WERI-Rb-1 (cell line): ENCODE measurements at places on chromosomes 6 and 20.

- DNase-seq, result no peak
Measured at GRCh38 chr20:52076164-52076563, 115.4 kb downstream of the ZFP64 start.

- DNase-seq, result no peak
Measured at GRCh38 chr20:50371878-50372769, 138.1 kb upstream of the PTPN1 start.

DNA sequence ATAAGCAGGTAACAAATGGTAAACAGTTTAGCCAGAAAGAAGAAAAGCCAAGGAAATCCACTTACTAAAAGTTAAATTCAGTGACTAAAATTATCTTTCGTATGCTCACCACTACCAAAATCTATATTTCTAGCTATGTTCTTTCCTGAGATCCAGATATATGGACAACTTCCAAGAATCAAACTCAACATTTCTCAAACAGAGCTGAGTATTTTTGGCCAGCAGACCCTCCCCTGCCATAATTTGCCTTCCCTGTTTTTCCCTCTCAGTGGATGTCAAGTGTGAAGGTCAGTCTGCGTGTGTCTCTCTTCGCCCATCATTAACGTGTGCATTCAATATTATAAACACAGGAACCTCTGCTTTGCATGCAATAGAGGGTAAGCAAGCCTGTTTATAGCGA is 42.0 kb downstream of the PRKN start:
- no peak for DNase-seq

DNA sequence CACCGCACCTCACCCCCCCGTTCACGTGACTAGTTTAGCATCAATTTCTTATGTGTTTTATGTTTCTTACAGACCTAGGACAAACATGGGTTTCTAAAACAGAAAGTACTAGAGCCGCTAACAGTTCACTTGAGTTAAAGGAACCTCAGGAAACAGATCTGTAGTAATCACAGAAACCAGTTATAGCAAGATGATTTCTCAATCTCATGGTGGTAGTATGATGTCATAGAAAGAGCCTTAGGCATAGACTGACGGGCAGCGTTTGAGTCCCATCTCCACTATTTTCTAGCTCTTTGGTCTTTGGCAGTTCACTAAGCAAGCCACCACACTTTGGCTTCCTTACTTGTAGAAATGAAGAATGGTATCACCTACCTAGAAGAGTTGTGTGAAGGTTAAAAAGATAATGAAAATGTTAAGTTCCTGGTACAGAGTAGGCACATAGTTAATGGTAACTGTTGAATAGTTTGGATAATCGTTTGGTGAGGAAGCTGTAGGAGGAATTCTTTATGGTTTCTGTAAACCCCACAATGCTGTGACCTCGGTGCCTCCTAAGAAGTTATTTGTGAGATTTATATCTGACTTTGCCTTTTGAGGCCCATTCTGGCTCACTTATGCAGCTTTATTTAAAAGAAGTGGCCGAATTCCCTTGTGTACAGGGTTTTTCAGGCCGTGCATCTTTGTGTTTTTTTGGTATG is 21.3 kb downstream of the CTNNBL1 start:
- DNase-seq, result no peak

GRCh38 chr6:85482206-85482904 is 32.5 kb downstream of the NT5E start:
- DNase-seq, result no peak
